Activated CD8-positive, alpha-beta T cell treated with anti-CD3 and anti-CD28 coated beads for 36 hours (primary cell): ENCODE measurements at places on chromosomes 13 and 19.

DNA sequence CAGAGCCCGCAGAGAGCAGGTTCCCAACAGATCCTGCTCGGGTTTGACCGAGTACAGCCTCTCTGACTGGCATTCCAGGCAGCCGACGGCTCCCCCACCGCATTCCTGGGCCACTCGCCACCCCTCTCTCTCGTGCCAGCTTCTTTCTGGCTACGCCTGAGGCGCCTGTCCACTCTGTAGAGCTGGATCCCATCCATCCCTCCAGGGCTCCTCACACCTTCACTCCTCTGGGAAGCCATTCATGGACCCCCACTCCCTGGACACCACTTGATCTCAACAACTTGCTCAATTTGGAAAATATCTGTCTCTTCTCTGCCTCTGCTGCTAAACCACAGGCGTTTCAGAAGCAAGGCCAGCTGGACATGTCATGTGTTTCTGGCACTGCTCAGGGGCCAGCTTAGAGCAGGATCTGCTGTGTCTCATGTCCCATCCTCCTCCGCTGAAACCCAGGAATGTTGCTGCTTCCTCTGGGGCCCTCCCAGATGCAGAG is 30.6 kb upstream of the ATP1A3 start:
- DNase-seq, result no peak

DNA sequence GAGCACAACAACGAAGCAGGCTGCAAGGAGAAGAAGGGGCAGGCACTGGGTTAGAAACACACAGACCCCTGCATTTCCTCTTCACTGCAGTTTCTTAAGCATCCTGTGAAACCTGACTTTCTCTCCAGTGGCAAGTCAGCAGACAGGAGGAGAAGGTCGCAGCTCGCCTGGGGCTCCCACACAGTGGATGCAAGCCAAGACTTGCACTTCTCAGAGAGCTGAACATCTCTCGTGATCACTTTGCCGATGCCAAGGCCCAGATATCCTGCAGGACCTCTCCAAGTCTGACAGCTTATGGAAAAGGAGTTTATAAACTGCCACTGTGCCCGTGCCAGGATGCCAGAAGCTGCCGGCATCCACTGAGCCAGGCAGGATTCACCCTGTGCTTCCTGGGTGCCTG is 18.4 kb downstream of the TMEM272 start:
- DNase-seq, result no peak

DNA sequence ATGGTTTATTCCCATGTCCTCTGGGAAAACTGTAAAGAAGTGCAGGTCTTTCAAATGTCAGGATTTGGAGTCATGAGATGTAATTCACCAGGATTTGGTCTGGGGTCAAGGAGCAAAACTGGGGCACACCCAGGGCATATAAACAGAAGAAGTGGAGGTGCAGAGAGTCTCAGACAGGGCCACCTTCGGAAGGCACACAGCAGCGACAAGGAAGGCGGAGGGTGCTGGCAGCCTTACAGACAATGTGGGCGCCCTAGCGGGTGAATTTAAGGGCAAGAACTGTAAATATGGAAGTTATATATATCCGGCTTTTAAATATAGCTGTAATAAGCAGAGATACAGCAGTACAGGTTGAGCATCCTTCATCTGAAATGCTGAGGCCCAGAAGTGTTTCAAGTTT is 31.2 kb downstream of the DHRS12 start:
- no peak for DNase-seq

GRCh38 chr13:33087091-33087490 is 70.9 kb downstream of the KL start:
- no peak for DNase-seq

DNA sequence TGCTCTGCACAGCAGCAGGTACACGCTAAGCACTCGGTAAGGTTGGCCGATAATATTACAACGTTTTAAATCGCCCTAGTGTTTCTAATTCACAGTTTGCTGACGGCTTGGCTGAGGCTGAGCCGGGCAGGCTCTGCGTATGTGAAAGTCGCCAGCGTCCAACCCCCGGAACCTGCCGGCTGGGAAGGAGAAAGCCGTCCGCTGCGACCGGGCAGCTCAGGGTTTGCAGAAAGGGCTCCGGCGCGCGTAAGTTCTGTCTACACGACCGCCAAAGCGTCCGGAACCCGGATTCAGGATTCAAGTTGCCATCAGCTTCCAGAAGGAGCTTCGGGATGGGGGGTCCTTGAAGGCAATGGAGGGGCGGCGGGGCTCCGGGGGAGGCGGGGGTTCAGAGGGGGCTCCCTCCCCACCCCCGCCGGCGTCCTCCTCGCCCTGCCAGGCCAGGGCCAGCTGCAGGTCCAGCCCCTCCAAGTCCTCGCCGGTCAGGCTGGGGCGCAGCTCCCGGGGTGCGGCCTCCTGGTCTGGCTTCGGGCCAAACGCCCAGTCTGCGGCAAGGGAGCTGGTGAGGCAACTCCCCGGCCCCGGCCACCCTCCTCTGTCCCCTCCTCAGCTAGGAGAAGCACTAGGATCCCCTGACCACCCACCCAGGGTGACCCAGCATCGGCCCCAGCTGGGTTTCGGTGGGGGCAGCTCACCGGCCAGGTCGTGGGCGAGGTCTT is 575 bp downstream of the SMIM44 start:
- no peak for DNase-seq

DNA sequence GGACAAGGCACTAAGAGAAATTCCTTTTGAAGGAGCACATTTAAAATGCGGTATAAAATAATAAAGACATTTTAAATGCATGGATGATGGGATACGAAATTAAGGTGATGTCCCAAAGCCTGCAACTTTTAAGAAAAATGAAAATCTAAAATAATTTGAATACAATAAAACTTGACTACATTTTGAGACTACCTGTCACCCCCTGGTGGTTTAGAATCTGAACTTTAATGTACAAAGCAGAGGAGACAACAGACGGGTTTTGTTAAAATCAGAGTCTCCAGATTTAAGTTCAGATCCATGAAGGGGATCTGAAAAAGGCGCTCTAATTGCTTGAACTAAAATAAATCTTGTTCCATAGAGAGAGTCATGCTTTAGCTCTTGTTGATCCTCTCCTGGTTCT is 1129.3 kb upstream of the PCDH20 start:
- no peak for DNase-seq

- peak; percentile 96 for DNase-seq
Observed at GRCh38 chr19:41887711-41888382, 4.9 kb downstream of the ARHGEF1 start.

- DNase-seq, result no peak
Observed at GRCh38 chr19:3463714-3464586, 16.4 kb downstream of the SMIM24 start.

GRCh38 chr13:94114166-94114565 is 365.3 kb downstream of the DCT start:
- no peak for DNase-seq

DNA sequence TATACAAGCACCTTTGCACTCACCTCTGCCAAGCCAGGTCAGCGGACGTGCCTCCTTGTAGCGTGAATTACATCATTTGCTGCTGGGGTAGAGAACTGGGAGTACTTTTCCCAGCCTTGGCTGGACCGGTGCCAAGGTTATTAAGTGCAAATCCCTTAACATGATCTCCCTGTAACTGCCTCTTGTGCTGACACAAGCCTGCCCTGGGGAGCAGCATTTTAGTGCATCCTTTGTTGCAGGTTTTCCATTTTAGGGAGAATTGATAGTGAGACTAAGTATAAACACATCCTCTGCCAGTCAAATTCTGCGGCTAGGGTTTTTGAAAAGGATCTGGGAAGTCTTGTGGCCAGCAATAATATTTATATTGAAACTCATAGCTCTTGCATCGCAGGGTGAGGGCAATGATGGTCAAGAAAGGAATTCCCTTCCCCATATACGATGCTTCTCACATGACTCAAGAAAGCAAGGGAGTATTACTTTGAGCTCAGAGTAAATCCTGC is 32.7 kb upstream of the DCLK1 start:
- no peak for DNase-seq

- DNase-seq, result no peak
Observed at GRCh38 chr13:28680541-28680940, 21.6 kb downstream of the POMP start.

GRCh38 chr19:16561382-16561781 is 10.8 kb downstream of the SLC35E1 start:
- DNase-seq, result no peak

GRCh38 chr19:58385891-58386575 is 1.0 kb upstream of the RPS5 start:
- DNase-seq, result peak; percentile 52

- DNase-seq, result no peak
Observed at GRCh38 chr19:29525901-29526729, at the start of gene VSTM2B. Gene VSTM2B (plus strand): TSS chr19:29525994. CDS start chr19:29526584, 590 bp downstream.

DNA sequence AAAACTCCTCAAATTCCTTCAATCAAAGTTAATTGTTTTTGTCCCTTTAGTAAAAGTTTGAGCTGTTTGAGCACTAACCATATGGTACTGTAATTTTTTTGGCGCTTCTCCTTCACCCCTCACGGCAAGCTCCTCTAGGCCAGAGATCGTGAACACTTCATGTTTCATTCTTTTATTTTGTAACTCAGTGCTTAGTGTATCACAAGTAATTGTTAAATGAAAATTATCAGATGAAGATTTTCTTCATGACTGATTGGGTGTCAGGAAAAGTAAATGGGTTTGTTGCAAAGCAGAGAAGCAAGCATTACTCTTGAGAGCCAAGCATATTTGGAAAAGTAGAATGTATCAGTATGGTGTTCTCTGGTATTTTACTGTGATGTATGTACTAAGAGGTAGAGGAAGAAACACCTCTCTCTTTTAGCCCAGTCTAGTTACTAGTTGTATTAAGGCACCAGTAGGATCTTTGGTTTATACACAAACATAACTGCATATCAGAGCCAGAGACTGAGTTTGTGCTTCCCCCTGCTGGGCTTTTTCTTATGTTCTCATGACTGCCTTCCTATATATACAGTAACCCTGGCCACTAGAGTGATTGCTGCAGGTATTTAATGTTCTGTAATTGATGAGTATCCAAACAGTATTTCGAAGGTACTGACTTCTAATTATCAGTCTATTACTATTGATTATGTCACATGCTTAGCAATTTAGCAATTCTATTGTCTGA is 202.3 kb upstream of the KLHL1 start:
- DNase-seq, result no peak

GRCh38 chr19:17475541-17476115 is 5.3 kb downstream of the SLC27A1 start:
- DNase-seq, result no peak

DNA sequence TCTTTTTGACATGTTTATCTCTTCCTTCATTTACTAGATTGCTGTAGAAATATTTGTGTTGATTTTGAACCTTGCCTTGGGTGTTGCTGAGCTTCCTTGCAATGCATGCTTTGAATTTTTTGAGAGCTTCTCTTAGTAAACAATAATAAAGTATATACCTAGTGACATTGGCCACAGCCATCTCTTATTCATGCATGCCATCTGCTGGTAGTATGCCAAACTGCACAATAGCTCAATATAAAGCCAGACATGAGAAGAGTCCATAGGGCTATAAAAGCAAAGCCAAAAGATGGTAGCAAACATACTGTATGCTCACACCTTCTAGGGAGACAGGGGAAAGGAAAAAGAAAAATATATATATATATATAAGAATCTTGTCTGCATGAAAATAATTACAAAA is 18.9 kb upstream of the ZSCAN5A start:
- peak; percentile 61 for DNase-seq

DNA sequence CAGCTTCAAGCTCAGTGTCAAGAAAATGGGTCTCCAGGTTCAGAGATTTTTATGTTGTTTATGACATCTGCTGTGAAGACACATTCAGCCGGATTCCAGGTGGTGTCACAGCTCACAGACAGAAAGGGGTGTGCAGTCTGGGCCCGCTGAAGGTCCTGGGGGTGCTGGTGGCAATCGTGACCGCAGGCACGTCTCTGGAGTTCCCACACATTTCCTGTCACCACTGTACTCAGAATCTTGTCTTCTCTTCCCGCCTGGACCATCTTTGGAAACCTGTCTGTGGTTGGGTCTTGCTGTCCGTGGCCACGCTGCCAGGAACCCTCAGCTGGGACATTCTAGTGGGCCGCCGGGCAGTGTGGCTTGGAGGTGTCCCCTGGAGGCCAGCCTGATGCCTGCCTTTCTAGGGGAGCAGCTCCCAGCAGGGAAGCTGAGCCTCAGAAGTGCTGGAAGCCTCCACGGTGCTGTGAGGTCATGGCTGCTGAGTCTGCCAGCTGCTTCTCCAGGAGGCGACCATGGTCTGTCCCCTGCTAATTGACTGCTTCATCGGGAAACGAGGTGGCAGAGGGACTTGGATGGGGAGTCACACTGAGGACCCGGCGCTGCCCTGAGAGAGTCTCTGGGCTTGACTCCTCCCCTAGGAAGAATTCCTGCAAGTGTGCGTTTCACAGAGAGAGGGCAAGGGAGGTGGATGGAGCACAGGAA is 3.7 kb downstream of the TEX29 start:
- DNase-seq, result peak; percentile 31

GRCh38 chr19:4676955-4677731 is 7.0 kb upstream of the MYDGF start:
- DNase-seq, result peak; percentile 44

GRCh38 chr13:114146629-114147028 is 14.2 kb upstream of the RASA3 start:
- DNase-seq, result no peak

DNA sequence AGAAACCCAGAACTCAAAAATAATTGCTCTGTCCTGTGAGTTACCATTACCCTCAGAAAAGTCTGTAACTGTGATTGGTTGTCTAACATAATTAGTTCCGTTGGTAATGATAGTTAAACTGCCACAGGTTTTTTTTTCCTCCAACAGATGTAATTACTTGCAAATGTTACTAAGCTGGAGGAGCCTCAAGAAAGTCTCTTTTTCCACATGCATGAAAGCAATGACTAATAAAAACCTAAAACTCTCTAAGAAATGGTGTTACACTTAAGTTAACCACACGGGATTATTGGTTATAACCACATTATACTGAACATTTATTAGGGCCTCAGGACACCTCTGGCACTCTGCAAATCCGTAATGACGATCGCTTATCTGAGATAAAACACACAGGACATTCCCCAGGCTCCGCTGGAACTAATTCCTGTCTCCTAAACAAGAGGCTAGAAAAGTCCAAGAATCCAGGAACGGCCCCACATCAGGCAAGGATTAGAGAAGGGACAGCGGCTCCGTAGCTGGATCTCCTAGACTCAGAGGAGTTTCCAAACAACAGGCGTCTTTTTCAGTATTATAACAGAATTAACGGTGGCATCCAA is 753 bp downstream of the ZNF235 start:
- DNase-seq, result peak; percentile 4

DNA sequence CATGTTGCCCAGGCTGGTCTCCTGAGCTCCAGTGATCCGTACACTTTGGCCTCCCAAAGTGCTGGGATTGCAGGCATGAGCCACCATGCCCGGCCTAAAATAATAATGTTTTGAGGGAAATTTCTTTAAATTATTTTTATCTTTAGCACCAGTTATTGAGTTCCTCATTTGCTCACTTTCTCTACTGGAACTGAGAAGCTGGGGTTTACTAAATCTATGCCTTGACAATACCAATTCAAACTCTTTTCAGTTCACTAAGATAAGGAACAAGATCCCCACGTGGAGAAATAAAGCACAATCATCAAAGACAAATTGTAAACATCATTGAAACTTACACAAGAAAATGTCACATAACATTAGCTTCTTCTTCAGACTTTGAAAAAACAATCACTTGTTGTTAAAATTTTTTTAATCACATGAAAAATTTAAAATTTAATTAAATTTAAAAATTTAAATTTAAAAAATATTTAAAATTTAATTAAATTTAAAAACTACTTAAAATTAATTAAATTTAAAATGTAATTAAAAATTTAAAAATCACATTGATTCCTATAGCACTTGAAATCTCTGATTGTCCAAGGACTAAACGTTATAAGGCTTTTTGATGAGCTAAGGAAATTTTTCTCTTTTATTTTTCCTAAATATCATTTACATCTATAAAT is 25.2 kb upstream of the XPO4 start:
- DNase-seq, result no peak

GRCh38 chr13:50676602-50677001 is 166.9 kb downstream of the DLEU7 start:
- DNase-seq, result no peak

- no peak for DNase-seq
Observed at GRCh38 chr13:93851236-93851635, 624.6 kb downstream of the GPC6 start.
